ENCODE measurements at places on chromosomes 13 and 19.

- no peak for DNase-seq
Measured at GRCh38 chr19:16587833-16588823, 15.9 kb upstream of the SLC35E1 start.

GRCh38 chr19:17101686-17102628 is 26.4 kb downstream of the MYO9B start:
- no peak for DNase-seq

DNA sequence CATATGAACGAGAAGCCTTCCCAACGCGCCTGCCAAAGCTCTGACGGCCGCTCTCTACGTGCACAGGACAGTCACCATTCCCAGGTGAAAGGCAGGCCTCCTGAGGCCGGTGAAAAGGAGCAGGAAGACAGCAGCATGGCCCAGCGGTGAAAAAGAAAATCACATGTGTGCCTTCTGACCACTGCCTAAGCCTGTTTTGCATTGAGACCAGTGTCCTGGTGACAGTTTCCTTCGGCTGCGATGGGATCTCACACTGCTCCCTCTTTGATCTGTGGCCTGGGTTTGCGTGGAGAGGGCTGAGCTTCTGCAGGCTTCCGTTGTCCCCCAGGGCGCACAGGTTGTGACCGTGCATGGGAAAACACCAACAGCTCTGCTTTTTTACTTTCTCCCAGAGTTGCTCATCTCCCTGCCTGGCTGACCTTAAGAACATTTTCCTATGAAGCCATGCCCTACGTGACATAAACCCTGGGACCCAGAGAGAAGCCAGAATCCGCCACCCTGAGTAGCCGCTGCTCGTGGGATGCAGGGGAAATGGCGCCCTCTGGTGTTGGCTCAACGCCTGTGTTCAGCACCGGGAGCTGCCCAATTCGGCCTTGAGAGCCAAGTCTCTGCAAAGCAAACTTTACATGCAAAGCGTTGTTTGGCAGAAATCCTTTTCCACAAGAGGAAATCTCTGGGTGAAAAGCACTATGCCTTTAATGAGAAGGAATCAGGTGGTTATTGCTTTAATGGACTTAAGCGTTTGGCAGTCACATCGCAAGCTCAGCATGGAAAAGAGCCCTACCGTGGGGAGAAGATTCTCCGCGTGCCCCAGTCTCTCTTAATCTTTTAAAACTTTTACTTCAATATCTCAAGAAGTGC is 112.2 kb upstream of the GPR12 start:
- DNase-seq, result peak; percentile 30

DNA sequence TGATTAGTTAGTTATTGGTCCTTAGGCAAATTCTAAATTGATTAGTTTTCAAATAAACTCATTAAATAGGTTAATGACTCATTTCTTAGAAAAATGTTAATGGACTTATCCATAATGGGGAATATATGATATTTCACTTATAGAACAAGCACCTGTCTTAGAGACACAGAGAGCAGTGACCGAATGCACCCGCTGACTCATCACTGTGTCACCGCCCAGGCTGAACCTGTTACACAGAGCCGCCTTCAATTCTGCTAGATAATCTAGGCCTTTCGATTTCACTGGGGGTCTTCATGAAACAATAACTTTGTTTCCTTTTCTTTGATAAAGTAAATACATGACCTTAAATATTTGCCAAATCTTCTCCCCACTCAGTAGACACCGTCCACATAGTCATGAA is 13.1 kb downstream of the IRS2 start:
- peak; percentile 61 for DNase-seq

DNA sequence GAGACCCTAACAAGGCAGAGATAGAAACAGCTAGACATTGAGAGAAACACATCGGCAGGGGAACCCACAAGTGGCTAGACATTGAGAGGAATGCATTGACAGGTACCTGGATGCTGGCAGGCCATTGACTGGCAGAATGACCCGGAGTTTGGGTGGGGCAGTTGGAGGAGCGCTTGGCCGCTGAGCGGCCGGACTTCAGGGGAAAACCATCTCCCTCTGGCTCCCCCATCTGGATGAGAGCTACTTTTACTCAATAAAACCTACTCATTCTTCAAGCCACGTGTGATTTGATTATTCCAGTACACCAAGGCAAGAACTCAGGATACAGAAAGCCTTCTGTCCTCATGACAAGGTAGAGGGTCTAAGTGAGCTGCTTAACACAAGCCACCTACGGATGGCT is 473.4 kb downstream of the SLITRK5 start:
- no peak for DNase-seq

- DNase-seq, result no peak
Measured at GRCh38 chr13:97491452-97491851, 57.5 kb downstream of the RAP2A start.

GRCh38 chr13:96822895-96823294 is 171.4 kb downstream of the OXGR1 start:
- peak; percentile 29 for DNase-seq

GRCh38 chr19:51514866-51515481 is 13.4 kb upstream of the SIGLEC12 start:
- peak; percentile 53 for DNase-seq

GRCh38 chr19:34241513-34242337 is 12.6 kb upstream of the GARRE1 start:
- no peak for DNase-seq

GRCh38 chr19:28012361-28012760 is 1200.6 kb downstream of the UQCRFS1 start:
- DNase-seq, result no peak

- DNase-seq, result no peak
Measured at GRCh38 chr19:48742096-48742495, 1.7 kb upstream of the RASIP1 start.

DNA sequence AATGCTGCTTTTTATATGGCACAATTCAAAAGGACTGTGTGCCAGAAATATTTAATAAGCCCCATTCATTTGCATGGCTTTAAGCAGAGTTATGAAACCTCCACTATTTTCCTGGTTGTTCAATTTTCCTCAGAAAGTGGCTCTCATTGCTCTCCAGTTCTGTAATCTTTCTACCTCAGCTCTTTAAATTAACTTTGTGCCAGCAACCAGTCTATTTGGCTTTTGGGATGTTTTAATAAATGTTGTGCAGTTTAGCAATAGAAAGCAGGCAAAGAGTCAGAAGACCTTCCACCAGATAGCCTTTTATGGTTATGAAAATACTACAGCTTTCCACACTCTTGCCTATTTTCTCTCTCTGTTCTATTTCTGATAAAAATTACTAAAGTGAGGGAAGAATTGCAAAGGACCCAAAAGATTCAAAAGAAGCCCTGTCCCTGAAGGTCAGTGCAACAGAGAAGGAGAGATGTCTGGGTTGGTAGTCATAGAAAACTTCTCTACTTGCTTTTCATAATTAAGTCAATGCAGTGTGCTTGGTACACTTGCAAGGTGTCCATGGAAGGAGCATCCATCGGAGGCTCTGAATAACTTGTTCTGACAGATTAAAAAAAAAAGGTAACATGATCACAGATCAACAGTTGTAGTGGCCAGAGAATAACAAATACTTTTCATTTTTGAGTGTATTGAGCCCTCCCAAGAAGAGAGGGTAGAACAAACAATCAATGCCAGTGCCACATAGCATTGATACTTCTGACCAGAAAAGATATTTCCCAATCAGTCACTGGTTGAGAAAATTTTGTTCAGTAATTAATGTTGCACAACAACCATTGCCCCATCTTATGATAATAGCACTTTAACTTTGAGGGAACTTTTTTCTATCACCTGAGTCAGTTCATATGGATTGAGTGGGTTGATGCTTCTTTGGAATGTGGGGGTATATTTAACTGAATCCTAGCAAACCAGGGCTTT is 48.4 kb upstream of the SPRY2 start:
- no peak for DNase-seq

DNA sequence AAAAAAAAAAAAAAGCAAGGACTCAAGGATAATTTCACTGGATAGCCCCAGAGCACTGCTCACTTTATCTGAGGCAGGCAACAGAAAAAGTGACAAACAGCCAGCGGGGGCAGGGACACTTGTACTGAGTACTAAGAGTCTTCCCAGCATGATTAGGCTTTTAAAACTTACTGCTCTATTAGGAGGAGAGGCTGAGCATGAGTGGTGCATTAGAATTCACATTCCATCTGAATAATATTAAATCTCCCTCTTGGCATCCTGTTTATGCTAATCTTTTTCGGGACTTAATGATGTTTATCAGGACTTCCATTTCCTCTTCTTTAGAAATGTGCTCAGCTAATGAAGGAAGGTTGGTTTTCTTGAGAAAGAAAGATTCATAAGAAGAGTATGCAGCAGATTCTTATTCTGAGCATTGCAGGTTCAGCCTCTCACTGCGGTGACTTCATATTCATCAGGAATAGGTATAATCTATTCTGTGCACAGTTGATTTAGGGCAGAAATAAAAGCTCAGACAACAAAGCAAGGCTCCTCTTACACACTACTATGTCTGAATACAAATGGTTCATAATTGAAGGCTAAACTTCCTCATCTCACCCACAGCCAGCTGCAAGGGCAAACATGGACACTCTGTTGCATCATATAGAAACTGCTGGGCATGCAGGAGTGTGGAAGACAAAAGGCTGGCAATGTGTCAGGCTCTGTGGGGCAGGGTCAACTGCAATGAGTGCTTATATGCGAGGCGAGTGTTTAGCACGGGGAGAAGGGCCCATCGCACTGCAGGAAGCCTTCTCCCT is 107.0 kb downstream of the KL start:
- no peak for DNase-seq

- DNase-seq, result no peak
Measured at GRCh38 chr13:51534041-51534817, 50.0 kb upstream of the WDFY2 start.

GRCh38 chr13:59120297-59120843 is 1043.4 kb downstream of the DIAPH3 start:
- DNase-seq, result no peak

DNA sequence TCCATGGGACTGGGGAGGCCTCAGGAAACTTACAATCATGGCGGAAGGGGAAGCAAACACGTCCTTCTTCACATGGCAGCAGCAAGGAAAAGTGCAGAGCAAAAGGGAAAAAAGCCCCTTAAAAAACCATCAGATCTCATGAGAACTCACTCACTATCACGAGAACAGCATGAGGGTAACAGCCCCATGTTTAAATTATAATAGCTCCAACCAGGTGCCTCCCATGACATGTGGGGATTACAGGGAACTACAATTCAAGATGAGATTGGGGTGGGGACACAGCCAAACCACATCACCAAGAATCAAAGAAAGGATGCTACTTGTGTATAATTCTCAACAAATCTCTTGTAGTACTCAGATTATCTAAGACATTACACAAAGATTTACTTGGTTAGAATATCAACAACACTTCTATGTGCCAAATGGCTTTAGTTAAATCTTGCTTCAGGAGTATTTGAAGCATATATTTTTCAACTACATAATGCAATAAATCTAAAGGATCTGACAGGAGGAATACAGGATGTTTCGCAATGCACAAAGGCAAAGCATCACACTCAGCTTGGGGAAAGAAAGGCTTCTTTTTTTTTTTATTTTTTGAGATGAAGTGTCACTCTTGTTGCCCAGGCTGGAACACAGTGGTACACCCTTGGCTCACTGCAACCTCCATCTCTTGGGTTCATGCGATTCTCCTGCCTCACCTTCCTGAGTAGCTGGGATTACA is 180.0 kb downstream of the LHFPL6 start:
- no peak for DNase-seq

GRCh38 chr13:103517066-103517767 is 451.0 kb upstream of the SLC10A2 start:
- peak; percentile 0 for DNase-seq

DNA sequence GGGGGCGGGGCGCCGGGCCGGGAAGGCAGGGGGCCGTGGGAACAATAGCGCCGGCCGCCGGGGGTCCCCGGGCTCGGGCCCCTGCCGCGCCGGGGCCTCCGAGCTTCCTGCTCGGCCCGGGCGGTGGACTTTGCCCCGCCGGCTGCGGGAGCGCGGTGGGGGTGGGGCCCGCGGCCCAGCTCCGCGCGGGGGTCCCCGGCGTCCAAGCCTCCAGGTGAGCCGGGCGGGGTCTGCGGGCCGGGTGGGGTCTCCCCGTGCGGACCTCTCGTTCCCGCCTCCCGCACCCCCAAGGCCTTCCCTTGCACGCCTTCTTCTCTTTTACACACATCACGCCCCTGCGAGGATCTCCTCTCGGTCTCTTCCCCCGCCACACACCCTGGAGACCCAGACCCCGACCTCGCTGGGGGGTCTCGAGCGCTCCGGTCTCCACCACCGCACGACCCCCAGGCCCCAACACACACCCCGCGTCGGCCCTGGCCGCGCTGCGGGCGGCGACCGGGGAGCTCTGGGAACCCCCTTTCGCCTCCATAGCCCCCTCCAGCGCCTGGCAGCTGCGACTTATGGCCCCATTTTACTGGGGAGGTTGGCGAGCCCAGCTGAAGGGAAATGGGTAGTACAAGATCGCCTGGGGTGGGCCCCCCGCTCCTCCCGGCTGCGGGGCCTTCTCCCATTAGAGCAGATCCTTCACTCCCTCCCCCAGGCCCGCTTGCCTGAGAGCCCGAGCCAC is 711 bp downstream of the CAMSAP3 start:
- no peak for DNase-seq

- no peak for DNase-seq
Measured at GRCh38 chr13:25933520-25933919, 118.3 kb downstream of the SHISA2 start.

- peak; percentile 57 for DNase-seq
Measured at GRCh38 chr13:51797664-51798488, 6.1 kb downstream of the DHRS12 start.

GRCh38 chr13:98293103-98293502 is 116.0 kb upstream of the RNF113B start:
- no peak for DNase-seq

DNA sequence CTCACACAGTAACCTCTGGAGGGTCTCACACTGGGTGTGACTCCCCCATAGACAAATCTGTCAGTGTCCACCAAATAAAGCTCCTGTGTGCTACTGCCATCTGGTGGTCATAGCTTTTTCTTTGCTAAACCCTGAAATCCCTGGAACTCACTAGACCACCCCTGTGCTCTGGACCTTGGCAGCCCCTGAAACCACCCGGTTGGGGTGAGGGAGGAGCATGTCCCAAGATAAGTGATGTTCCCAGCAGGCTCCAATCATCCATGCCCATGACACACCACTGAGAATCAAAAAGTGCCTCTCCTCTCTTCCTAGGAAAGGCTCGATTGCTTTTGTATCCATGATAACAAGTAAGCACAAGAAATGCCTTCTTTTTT is 6.5 kb upstream of the HSD17B14 start:
- DNase-seq, result peak; percentile 53

DNA sequence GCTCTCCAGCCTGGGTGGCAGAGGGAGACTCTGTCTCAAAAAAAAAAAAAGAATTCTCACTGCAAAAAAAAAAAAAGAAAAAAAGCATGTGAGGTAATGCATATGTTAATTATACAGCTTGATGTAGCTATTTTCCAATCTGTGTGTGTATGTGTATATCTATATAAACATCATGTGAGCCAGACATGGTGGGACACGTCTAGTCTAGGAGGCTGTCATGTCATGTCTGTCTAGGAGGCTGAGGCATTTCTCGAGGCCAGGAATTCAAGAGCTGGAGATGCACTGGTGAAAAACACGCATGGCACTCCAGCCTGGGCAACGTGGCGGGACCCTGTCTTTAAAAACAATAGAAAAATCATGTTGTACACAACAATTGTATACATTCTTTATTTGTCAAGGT is 6.9 kb upstream of the SBK3 start:
- no peak for DNase-seq
